ENCODE measurements at places on chromosomes 1 and 21.

GRCh38 chr1:116682641-116683221 is 15.2 kb upstream of the IGSF3 start:
- peak; percentile 59 for DNase-seq

GRCh38 chr1:33876970-33877650 is 13.2 kb downstream of the HMGB4 start:
- DNase-seq, result no peak

DNA sequence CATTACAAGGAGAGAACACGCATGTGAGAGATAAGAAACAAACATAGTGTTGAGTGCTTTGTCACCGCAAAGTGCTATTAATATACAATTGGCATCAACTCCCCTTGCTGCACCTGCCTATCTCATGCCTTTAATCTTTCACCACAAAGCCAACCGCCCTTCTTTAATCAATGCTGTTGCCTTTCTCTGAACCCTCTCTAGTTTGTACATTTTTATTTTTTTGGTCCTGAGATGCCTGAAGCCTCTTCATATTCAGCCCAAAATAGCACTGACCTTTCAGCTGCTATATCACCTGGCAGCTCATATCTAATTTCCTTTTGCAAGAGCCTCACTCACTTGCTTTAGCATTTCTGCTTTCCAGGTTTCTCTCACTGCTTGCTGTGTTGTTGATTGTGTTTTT is 504.7 kb downstream of the NUF2 start:
- no peak for DNase-seq

- no peak for DNase-seq
These were observed 17.0 kb upstream of the BLACAT1 start for GRCh38 chr1:205472737-205473441.

DNA sequence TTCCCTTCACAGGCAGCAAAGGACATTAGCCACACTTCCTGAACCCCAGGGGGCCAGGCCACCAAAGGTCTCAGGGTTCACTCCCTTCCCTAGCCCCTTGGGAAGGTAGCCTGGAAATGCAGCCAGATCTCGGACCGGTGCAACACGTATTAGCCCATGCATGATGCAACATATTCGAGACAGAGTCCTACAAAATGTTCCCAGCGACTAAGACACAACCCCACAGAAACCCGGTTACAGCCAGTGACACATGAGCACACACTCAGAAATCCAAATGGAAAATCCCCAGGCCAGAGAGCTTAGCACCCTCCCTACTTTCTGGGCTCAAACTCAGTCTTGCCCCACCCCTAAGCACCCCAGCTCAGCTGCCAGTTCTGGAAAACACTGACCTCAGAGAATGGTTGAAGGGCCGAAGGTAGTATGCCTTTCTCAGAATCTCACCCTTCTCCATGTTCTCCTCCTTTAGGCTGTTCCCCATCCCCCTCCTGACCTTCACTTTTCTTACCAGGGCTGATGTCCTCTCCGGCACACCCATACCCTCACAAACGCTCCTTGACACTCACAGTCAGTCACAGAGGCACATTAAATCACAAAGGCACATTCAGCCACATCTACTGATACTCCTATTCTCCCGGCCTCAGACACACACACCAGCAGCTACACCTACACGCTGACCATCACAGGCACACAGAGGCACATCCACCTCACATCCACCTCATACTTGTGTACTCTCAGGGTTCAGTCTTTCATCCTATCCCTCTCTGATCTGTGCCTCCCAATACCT is at the start of gene TSPAN1:
TSPAN1 (plus strand) TSS at position 640 of the 784 bp plus-strand sequence. CDS start 6,021 bp downstream, outside the sequence.
- no peak for DNase-seq

DNA sequence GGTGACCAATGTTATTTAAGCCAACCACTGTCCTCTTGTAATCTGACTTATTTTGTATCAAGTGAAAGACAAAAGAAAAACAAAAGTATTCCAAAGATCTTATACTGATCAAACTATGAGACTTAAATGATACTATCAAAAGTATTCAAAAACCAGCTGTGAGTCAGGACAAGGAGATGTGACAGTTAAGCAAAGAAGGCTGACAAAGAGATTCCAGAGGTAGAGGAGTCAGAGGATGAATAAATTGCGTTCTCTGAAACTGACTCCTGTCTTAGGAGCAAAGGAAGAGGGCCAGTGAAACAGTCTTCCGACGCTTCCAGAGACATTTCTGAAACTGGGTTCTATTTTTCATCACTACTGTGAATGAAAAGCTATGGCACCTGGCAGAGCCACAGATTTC is 20.9 kb downstream of the TMEM50B start:
- DNase-seq, result no peak

GRCh38 chr1:9746651-9747050 is 77.1 kb downstream of the CLSTN1 start:
- no peak for DNase-seq

DNA sequence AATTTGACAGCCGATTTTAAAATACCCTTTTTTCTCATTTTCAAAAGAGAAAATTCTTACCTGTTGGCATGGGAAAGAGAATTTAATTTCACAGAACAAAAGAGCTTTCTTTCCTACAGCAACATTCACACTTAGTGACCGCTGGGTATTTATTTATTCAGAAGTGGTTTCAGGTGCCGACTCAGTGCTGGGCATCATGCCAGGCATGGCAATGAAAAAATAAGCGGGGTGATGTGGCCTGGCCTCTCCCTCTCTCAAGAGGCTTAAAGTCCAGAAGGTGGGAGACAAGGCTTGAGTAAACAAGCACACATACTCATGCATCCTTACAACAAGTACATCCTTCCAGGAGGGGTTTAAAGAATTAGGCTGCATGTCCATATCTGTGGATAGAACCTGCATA is 4.1 kb upstream of the PCP4 start:
- DNase-seq, result no peak
